ENCODE measurements at places on chromosomes 2 and 18.

- DNase-seq, result no peak
These were observed 98.2 kb downstream of the ZBTB7C start for GRCh38 chr18:48310999-48311398.

GRCh38 chr2:121232626-121233265 is 52.3 kb downstream of the TFCP2L1 start:
- no peak for DNase-seq

GRCh38 chr2:225207043-225207442 is 164.8 kb upstream of the DOCK10 start:
- DNase-seq, result no peak

DNA sequence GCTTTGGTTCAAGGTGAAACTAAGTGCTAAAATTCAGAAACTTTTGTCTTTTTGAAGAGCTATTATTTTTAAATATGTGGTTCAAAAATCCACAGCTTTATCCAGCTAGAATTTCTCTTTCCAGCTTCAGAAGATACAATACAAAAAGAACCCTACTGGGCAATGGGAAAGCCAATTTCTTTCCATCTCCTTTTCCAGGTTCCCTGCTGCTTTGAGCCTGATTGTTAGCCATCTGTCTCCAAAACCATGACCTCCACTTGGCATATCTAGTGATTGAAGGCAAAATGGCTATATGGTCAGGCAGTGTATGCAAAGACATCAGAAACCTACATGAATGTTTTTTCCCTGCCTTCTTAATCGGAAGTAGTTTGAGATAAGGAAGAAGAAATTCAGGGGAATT is 134.1 kb downstream of the KCNH7 start:
- DNase-seq, result no peak

GRCh38 chr2:80073134-80073561 is 231.4 kb downstream of the LRRTM1 start:
- no peak for DNase-seq

DNA sequence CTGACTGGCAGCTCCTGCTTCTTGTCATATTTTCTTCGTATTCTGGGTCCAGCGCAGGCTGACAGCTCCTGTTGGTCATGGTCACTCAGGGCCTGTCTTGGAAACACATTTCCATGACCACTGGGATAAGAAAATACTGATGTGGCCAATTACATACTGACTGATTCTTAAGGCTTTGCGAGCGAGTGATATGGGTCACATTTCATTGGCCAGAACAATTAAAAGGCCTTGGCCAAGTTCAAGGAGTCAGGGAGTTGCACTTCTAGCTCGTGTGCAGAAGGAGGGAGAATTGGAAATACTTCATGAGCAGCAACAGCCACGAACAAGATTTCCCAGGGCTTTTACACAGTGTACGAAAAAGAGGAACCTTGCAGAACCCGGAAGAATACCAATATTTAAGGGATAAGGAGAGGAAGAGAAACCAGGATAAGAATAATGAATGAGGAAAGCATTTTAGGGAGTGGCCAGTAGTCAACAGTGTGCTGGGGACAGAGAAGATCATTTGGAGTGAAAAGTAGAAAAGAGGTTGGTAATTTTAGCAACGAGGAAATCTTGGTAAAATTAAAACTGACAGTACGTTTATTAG is 149.5 kb downstream of the ATP9B start:
- DNase-seq, result no peak

DNA sequence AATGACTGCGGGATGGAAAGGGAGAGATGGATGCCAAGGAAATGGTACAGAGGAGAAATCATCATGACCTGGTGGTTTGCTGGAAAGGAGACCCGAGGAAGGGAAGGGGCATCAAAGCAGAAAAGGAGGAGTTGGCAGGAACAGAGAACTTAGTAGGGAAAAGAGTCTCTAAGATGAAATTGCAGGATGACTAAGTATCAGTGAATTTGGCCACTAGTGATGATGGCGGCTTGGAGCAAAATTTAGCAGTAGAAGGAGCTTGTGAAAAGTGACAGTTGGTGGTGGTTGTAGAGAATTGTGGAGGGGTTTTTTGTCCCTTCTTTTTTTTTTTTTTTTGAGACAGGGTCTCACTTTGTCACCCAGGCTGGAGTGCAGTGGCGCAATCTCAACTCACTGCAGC is 10.1 kb downstream of the METAP1D start:
- no peak for DNase-seq

GRCh38 chr2:168336786-168337388 is 89.5 kb upstream of the STK39 start:
- no peak for DNase-seq

DNA sequence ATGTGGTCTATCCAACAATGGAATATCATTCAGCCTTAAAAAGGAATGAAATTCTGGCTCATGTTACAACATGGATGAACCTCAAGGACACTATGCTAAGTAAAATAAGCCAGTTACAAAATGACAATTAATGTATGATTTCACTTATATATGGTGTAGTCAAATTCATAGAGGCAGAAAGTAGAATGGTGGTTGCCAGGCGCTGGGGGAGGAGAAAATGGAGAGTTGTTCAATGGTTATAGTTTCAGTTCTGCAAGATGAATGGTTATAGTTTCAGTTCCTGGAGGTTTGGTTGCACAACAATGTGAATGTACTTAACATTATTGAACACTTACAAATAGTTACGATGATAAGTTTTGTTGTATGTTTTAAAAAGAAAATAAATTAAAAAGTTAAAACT is 79.2 kb upstream of the IL1R2 start:
- no peak for DNase-seq

DNA sequence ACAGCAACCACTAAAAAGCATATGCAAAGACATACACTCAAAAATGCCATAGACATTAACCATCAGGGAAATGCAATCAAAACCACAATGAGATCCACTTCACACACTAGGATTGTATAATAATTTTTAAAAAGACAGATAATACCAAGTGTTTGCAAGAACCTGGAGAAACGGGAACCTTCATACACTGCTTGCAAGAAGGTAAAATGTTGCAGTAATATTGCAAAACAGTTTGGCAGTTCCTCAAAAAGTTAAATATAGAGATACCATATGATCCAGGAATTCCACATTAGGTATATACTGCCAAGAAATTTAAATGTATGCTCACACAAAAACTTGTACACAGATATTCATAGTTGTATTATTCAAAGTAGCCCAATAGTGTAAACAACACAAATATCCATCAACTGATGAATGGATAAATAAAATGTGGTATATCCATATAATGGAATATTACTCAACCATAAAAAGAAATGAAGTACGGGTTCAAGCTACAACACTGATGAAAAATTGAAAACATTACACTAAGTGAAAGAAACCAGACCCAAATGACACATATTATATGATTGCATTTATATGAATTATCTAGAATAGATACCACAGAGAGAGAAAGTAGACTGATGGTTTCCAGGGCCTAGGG is 14.7 kb upstream of the CHMP3 start:
- DNase-seq, result no peak

- no peak for DNase-seq
These were observed 55.9 kb downstream of the ICOS start for GRCh38 chr2:203992509-203992908.

- DNase-seq, result no peak
These were observed 67.9 kb downstream of the TGOLN2 start for GRCh38 chr2:85259879-85260278.

GRCh38 chr2:26281226-26281625 is 36.5 kb downstream of the HADHB start:
- no peak for DNase-seq

GRCh38 chr2:158743466-158743865 is 51.7 kb upstream of the DAPL1 start:
- no peak for DNase-seq

DNA sequence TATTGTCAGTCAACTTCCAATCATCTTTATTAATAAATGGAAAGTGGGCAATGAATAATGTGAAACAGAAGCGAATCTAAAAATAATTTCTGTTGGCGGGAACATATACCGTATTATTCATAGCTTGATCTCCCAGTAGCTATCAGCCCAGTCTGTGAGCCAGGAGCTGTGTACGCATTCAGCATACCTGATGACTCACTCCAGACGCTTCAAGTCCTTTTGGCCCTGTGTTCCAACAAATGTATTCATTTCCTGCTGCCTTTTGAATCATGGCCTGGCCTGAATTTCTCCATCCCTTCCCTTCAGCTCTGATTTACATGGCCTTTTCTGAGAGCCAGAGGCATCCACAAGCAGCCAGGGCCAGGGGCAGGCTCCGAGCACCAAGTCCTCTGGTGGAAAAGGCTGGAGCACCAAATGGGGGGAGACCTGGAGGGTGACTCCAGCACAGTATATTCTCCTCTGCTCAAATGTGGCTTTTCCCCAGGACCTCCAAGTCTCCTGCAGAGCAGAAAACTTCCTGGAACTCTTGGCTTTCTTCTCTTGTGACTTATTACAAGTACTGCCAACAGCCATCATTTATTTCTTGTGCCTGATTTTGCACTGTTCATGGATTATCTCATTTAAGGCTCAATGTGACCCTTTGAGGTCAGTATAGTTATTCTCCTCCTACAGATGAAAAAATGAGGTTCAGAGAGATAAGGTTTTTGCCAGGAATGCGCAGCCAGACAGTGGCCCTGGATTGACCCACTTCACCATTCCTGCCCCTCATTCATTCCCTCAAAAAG is 108.7 kb downstream of the EN1 start:
- DNase-seq, result no peak

DNA sequence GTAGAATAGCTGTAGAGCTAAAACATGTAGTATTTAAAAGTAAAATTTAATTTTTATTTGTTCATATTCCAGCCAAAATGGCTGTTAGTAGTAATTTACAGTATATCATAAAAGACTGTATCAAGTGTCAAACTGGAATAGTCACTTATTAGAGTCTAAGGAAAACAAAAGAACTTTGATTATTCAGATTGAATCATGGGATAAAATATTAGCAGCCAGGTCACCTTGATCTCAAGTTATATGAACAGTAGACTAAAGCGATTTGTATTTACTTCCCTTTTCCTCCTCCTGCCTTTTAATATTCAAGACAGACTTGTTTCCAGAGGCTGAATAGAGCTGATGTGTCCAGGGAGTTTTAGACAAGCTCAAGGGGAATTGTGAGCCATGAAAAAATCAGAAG is 54.4 kb downstream of the PMAIP1 start:
- no peak for DNase-seq

DNA sequence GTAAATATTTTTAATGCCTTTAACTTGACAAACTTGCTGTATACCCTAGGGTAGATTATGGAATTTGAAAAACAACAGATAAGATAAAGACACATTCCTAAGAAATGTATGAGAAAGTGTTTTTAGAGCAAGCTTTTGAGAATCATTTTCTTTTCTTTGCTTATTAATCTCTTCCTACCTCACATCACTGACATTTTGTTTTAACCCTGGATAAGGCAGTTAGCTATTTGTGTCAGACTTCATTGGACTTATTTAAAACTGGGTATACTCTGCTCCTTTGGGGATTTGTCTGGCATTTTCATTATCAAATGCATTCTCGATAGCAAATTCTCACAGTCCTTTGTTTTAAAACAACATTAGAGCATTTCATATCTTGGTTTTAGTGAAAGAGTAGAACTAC is 17.2 kb downstream of the EML4 start:
- no peak for DNase-seq

- DNase-seq, result no peak
These were observed 493 bp downstream of the UCN start for GRCh38 chr2:27307545-27308358.

GRCh38 chr2:148515976-148516375 is 128.6 kb upstream of the EPC2 start:
- DNase-seq, result no peak

DNA sequence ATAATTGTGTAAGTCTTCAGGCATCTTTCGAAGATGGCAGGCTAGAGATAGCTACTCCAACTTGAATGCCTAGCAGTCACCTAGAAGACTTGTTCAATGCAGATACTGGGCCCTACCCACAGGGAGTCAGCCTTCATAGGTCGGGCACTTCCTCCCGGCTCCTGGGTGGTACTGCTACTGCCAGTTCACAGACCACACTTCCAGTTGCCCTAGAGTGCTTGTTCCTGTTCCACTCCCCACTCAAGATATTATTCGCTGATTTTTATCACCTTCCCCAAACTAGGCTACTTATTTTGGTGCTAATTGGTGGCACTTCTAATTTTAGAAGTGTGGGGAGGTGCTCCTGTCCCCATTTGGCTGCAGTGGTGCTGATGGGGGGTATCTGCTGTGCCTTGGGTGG is 34.2 kb downstream of the INPP4A start:
- no peak for DNase-seq

DNA sequence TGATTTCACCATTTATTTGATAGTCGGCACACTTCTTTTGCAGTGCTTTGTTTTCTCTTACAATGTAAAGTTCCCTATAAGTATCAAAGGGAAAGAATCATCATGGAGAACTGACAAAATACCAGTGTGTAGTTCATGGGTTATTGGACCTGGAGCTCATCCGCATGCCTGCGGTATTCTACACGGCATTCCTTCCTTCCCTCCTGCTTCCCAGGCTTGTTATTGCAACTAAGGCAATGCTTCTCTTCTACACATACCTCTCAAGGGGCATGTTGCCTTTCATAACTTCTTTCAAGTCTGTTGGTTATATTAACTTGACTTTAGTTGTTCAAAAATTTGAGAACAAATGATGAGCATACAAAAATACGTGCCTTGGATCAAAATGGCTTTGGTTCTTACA is 24.3 kb upstream of the FAP start:
- DNase-seq, result no peak

- DNase-seq, result no peak
These were observed 43.8 kb downstream of the SH2D6 start for GRCh38 chr2:85462322-85462721.

GRCh38 chr18:34001376-34001775 is 223.3 kb downstream of the NOL4 start:
- DNase-seq, result no peak

GRCh38 chr18:68922392-68922791 is 124.5 kb downstream of the CCDC102B start:
- DNase-seq, result no peak

DNA sequence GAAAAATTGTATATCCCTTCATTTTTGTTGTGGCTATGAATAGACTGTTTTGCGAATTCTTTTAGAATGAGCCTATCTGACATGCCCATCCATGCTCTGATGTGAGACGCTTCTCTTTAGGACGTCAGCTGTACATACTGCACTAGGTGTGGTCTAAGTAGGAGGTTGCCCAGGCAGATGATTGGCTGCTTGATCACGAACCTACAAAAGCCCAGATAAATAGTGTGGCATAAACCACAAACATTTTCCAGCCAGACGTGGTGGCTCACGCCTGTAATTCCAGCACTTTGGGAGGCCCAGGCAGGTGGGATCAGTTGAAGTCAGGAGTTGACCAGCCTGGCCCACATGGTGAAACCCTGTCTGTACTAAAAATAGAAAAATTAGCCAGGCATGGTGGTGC is 251.8 kb downstream of the AGAP1 start:
- DNase-seq, result no peak

DNA sequence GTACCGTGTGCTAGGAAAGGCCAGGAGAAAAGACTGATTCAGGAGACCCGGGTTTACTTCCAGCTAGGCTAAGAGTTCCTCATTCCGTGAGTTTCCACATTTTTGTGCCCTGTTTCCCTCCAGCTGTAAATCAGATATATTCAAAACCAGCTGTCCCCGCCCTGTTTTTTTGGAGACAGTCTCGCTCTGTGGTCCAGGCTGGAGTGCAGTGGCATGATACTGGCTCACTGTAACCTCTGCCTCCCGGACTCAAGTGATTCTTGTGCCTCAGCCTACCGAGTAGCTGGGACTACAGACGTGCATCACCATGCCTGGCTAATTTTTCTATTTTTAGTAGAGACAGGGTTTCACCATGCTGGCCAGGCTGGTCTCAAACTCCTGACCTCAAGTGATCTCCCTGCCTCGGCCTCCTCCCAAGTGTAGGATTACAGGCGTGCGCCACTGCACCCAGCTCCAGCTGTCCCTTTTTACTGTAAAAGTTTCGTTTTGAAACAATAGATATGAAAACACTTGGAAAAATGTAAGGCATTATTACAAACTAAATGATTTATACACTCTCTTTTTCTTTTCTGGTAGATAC is 112.8 kb upstream of the SEC11C start:
- DNase-seq, result no peak
